ENCODE measurements at places on chromosomes 5 and 9.

DNA sequence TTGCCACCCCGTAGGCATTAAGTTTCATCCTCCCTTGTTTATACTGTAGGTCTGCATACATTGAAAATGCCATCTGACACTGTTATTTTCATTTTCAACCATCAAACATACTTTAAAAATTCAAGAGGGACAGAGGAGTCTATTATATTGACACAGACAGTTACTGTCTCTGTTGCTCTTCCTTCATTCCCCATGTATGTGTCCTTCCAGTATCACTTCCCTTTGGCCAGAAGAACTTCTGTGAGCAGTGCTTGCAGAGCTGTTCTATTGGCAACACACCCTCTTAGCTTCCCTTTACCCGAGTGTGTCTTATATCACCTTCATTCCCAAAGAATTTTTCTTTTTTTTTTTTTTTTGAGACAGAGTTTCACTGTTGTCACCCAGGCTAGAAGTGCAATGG lies 42.8 kb downstream of the RASGEF1C start:
- no peak for DNase-seq

GRCh38 chr9:134809292-134809691 lies 71.3 kb upstream of the FCN2 start:
- DNase-seq, result no peak

DNA sequence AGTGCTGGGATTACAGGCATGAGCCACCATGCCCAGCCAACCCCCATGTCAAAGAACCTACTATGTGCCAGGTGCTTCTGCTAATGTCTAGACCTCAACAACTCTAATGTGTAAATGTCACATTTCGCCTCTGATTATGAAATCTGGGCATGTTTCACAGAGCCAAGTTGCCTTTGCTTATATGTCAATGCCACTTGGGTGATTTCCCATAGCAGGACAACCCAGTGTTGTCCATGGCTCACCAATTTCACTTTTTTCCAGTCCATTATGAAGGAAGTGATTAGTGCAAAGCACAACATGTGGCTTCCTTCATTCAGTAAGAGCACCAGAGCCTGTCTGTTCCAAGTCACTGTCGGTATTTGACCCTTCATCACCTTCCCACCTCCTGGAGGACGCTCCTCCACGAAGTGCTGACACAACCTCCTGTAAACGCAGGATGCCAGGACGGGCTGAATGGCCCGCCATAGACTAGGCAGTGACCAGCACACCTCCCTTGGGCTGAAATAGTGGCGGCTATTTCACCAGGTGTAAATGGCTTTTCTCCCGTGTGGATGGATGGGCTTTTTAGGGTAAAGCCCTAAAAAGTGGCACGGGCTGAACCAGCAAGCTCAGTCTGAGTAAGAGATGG lies 962 bp upstream of the PKN3 start:
- no peak for DNase-seq

DNA sequence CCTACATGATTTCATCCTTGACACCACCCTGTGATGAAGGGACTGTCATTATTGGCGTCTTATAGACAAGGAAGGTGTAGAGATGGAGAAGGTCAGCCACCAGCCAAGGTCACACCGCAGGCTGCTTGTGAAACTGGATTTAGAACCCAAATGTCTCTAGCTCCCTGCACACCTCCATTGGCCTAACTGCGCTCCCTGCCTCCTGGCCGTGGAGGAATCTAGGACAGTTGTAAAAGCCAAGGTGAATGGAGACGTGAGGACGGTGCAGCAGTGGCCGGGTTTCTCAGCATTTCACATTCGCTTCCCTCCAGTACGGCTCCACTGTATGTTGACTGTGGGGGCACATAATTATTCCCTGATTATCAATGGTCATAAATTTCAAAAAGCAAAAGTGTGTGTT lies 119.9 kb downstream of the NSG2 start:
- no peak for DNase-seq

DNA sequence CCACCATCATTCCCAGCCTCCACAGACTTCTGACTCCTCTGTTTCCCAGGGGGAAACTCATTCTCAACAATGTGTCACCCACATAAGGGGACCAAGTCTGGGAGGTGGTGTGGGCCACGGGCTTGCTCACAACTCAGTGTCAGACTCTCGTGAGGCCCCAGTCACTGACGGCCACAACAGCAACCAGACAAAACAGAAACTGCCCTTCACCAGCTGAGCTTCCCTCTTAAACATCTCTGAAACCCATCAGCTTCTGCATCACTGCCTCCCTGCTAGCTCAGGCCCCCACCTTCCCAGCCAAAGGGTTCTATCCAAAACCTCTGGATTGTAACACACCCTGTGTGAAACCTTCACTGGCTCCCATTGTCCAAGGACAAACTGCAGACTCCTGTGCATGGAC lies 273.4 kb downstream of the CDK5RAP2 start:
- no peak for DNase-seq

GRCh38 chr5:126552614-126553013 lies 42.4 kb downstream of the ALDH7A1 start:
- no peak for DNase-seq

DNA sequence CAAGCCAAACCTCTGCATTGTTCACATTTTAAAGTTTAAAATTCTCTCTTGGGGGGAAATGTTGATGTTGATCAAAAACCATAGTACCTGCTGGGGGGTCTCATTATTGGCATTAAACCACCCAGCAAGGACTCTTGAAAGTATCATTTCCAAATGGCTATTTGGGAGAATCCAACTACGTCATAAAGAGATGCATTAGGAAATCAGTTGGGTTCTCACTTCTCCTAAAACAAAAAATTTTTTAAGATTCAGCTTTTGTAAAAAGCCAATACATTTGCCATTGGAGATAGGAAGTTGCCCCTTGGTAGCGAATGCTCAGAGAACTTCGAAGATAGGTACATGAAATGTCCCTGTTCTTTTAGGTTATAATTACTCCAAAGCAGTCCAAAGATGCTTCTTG lies 96.4 kb downstream of the GNAQ start:
- no peak for DNase-seq

GRCh38 chr5:16889972-16890519 lies 46.0 kb downstream of the MYO10 start:
- DNase-seq, result no peak

DNA sequence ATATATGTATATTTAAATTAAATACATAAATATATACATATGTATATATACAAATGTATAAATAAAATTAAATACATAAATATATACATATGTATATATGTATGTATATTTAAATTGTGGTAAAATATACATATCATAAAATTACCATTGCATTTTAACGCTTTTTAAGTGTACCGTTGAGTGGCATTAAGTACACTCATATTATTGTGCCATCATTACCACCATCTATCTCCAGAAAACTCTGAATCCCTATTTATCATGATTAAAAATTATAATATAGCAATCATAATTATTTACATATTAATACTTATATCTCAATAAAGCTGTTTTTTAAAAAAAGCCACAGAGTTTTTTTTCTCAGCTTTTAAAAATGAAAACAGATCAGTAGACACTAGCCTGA lies 27.1 kb upstream of the VCAN start:
- no peak for DNase-seq

DNA sequence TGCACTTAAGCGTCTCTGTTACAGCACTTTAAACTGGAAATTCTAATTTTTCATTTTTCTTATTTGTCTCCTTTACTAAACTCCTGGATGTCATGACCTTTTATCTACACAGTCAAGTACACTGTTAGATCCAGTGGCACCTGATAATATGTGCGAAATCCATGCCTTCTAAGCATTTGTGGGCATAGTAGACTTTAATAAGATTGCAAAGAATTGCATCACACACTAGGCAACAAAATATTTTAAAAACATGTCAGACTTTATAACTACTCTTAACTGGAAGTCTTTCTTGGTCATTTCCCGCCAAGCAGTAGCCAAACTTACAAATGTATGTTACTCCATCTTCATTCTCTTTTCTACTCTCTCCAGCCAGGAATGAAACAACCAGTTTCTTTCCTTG lies 5.0 kb upstream of the SPINK1 start:
- no peak for DNase-seq

- DNase-seq, result peak; percentile 94
Observed at GRCh38 chr5:154940772-154941620, at the start of gene MRPL22. MRPL22 (plus strand) TSS chr5:154941073; CDS start chr5:154941111, 38 bp downstream.

DNA sequence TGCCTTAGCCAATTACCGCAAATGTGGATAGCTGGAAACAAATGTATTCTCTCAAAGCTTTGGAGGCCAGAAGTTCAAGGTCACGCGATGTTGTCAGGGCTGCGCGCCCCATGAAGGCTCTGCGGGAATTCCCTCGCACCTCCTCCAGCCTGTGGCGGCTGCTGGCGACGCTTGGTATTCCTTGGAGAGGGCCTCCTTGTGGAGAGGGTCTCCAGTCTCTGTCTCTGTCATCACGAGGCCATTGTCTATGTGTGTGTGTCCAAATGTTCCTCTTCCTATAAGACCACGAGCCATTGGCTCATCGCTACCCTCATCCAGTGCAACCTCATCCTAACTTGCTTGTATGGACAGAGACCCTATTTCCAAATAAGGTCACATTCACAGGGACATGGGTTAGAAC lies 97.5 kb downstream of the ANKRD33B start:
- no peak for DNase-seq

GRCh38 chr5:31934156-31934555 lies 240.0 kb downstream of the GOLPH3 start:
- no peak for DNase-seq

- no peak for DNase-seq
Observed at GRCh38 chr9:129561594-129562281, 59.2 kb downstream of the C9orf50 start.

GRCh38 chr5:41266377-41266776 lies 53.0 kb upstream of the C6 start:
- no peak for DNase-seq

GRCh38 chr5:177300236-177300880 lies 3.2 kb downstream of the RAB24 start:
- peak; percentile 65 for DNase-seq

DNA sequence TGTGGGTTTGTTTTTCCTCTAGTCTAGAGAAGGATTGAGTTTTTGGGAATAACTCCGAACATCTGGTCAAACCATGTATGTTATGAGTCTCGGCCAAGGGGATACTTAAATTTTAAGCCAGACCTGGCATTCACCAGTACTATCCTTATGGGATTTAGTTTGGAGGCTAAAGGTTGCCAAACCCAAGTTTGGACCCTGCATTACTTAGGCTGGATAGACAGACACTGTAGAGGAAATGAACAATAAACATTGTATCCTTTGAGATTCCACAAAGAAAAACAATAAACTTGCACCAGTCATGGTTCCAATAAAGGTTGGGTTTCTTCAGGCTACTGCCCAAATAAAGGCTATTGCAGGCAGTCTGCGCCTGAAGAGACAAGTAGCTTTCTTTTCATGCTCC lies 296.7 kb upstream of the MEF2C start:
- no peak for DNase-seq

DNA sequence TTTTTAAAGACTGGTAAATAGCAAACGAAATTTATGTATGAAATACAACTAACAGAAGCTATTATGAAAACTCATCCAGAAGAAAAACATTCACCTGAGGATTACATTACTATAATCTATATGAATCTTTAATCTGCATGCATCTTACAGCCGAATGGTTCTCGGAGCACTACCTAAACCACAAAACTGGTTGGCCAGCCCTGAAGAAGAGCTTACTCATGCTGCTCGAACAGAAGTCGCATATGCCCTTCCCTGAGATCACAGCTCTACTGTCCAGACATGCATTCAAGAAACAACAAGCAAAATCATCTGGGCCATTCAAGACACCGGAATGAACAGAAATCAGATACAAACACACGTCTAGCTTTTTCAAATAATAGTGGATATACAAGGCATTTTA lies 931.0 kb upstream of the DMAC1 start:
- DNase-seq, result no peak

GRCh38 chr5:130549884-130550561 lies 615.0 kb downstream of the HINT1 start:
- DNase-seq, result no peak
